ENCODE measurements at places on chromosomes 6 and 20.

DNA sequence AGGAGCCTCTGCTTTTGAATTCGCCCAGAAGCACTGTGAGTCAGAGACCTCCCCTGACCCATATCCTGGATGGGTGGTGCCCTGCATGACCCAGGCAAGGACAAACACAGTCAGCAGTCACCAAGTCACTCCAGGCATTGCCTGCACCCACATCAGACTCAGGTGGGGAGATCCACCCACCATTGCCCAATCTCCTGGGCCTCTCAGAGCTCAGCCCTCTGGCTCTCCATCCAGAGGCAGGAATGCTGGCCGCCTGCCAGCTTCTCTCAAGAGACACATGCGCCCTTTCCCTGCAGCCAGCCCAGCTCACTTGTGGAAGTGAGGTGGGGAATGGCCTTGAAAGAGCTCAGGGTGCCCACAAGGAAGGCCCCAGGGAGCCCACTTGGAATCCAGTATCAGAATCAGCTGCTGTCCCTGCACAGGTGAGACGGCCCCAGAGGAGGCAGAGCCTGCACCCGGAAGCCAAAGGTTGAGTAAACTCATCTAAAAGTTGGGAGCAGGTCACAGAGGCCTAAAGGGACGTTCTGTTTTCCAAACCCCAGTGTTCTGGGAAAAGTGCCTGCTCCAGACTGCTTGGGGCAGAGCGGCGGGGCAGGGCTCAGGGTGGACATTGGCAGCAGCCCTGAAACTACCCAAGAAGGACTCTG, 129.8 kb downstream of the PREX1 start:
- no peaks in the 10 kb centered on the region for H3K27me3 ChIP-seq
- H3K4me3 ChIP-seq = no peak overlapping the region
- H3K36me3 ChIP-seq = no peaks in the 10 kb centered on the region
- no peak overlapping the region for H3K27ac ChIP-seq
- DNase-seq = peak; percentile 98

- H3K4me1 ChIP-seq = no peaks in the 10 kb centered on the region
- H3K36me3 ChIP-seq = no peaks in the 10 kb centered on the region
- no peak overlapping the region for H3K4me3 ChIP-seq
- H3K27ac ChIP-seq = no peak overlapping the region
- H3K27me3 ChIP-seq = no peaks in the 10 kb centered on the region
Measured at GRCh38 chr6:152698692-152699091, 995 bp downstream of the MYCT1 start.

DNA sequence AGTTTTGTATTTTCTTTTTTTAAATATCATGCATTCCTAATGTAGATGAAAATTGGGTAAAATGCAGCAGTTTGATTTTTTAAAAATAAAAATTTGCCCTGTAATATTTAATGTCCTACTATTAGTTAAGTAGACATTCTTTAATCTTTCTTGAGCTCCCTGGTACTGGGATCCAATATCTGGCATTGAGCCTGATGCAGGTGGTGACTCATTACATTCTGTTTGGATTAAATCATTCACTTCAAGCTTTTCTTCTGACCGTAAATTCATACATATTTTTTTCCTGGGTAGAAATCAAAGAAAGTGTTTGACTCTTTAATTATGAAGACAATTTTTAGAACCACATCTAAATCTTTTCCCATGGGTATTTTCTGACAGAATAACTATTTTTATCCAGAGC, 768.8 kb upstream of the SLC35B3 start:
- peak; percentile 10 for DNase-seq
- H3K4me3 ChIP-seq = no peak overlapping the region
- no peaks in the 10 kb centered on the region for H3K36me3 ChIP-seq
- H3K4me1 ChIP-seq = no peaks in the 10 kb centered on the region
- no peak overlapping the region for H3K27ac ChIP-seq

DNA sequence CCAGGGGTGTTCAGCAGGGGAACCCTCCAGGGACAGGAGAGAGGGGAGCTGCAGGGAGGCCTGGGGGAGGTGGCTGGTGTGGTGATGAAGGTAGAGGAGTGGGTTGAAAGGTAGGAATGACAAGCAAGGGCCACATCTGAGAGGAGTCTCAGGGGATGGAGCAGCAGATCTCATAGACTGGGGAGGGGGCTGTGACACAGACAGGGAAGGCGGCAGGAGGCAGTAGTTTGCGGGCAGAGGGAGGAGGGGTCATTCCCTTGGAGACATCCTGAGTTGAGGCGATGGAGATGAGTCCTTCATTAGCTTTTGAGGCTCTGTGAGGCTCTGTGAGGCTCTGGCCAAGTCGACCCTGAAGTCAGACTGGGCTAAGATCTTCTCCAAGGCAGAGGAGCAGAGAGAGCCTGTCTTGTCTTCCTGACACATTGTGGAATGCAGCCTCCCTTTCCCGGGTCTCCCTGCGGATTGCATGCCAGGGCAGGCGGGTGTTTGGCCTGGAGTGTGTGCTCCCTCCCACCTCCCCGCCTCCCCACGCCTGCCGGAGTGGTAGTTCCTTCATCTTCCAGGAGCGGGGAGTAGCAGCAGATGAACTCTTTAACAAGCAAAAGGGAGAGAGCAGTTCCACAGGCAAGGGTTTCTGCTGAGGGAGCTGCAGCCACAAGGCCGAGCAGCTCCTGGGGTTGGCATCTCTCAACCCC, 34.3 kb upstream of the MLN start:
- H3K27me3 ChIP-seq = no peaks in the 10 kb centered on the region
- H3K4me1 ChIP-seq = peaks cover 39% of the 10 kb centered on the region
- no peaks in the 10 kb centered on the region for H3K36me3 ChIP-seq
- peak; percentile 24 for DNase-seq
- H3K4me3 ChIP-seq = no peak overlapping the region
- H3K27ac ChIP-seq = peak overlapping the region; percentile 3

DNA sequence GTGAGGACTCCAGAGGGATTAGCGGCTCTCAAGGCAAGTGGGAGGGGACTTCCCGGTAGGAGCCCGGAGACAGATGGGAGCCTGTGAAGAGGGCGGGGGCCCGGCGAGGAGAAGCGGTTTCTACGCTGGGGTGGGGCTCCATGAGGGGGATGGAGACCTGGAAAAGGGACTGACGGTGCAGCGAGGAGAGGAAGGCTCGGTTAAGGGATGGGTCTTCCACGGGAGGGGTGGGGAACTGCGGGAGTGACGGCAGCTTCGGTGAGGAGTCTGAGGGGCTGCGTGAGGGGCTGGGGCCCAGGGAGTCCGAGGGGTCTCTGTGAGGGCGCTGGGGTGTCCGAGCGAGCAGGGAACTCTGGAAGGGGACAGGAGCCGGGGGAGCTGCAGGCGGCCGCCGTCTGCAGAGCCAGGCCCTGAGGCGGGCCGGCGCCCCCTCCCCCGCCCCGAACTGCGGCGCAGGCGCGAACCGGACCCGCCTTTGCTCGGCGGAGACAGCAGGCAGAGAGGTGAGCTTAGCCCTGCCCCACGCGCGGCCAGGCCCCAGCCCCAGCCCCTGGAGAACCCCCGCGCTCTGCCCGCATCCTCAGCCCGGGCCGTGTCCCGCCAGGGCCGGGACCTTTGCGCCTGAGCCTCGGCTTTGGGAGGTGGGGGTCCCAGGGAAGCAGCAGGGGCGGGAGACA, at the start of gene NRSN2:
TSS of gene NRSN2 (plus strand) at position 472 of the 677 bp plus-strand sequence. CDS start 2,533 bp downstream, outside the sequence.
- peaks cover 4% of the 10 kb centered on the region for H3K36me3 ChIP-seq
- peak within 1 kb of the TSS; percentile 74 for H3K4me3 ChIP-seq
- peak within 1 kb of the TSS; percentile 72 for H3K27ac ChIP-seq
- H3K4me1 ChIP-seq = peaks cover 6% of the 10 kb centered on the region
- DNase-seq = peak; percentile 60
- no peaks in the 10 kb centered on the region for H3K27me3 ChIP-seq

DNA sequence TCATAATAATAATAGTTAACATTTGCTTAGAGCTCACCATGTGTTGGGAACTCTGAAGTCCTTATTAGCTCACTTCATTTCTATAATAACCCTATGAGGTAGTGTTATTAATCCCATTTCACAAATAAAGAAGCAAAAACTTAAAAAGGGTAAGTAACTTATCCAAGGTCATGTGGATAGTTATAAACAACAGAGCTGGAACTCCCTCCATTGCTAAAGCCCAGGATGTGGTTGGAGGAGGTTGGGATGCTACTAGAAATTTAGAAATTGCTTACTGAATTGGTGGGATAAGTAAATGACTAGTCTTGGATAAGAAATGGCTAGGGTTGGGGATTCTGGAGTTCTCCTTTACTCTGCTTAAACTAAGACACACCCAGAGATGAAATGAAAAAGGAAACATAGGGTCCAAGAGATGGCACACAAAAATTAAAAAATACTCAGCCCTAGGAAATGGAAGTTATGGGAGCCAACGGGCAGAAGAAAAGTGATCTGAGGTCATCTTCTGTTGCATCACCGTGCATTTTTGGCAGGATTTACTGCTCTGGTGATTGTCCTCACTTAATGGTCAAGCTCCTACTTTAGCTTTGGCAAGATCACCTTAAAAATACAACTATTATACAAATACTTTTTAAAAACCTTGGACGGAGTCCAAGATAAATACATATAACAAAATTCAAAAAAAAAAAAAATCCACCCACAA, 7.7 kb upstream of the CLIC5 start:
- DNase-seq = no peak
- H3K4me1 ChIP-seq = no peaks in the 10 kb centered on the region
- no peak overlapping the region for H3K4me3 ChIP-seq
- H3K27ac ChIP-seq = no peak overlapping the region
- H3K36me3 ChIP-seq = no peaks in the 10 kb centered on the region

DNA sequence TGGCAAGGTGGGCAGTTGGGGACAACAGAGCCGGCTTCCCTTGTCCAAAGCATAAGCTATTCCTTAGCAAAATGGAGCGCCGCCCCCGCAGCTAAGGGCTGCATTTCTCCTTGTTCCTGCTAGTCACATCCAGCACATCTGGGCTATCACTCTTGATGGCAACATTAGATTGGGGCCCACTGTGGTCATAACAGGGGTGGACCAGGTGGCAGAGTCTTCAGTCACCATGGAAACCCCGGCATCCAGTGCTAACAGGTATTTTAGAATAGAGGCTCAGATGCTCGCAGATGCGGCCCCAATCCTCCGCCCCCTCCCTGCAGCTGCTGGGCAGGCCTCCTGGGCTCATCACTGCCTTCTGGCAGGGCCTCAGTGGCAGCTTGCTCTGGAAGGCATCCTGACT, 168.2 kb upstream of the PROKR2 start:
- no peaks in the 10 kb centered on the region for H3K4me1 ChIP-seq
- H3K27me3 ChIP-seq = no peaks in the 10 kb centered on the region
- no peak overlapping the region for H3K4me3 ChIP-seq
- no peaks in the 10 kb centered on the region for H3K36me3 ChIP-seq
- no peak for DNase-seq

- no peaks in the 10 kb centered on the region for H3K36me3 ChIP-seq
- no peaks in the 10 kb centered on the region for H3K4me1 ChIP-seq
Measured at GRCh38 chr6:131900231-131900630, 50.9 kb downstream of the CCN2 start.

DNA sequence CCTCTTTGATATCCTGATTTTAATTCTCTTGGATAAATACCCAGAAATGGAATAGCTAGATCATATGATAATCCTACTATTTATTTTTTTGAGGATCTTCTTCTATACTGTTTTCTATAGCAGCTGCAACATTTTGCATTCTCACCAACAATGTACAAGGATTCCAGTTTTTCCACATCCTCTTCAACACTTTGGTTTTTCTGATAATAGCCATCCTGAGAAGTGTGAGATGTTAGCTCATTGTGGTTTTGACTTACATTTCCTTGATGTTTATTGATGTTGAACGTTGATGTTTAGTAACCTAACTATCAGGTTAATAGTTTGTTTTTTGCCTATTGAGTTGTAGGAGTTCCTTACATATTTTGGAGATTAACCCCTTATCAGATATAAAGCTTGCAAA, 217.3 kb downstream of the LRFN2 start:
- no peak for DNase-seq
- no peaks in the 10 kb centered on the region for H3K36me3 ChIP-seq
- no peaks in the 10 kb centered on the region for H3K4me1 ChIP-seq
- no peaks in the 10 kb centered on the region for H3K27me3 ChIP-seq
- no peak overlapping the region for H3K4me3 ChIP-seq

- DNase-seq = no peak
- H3K27ac ChIP-seq = no peak overlapping the region
- H3K27me3 ChIP-seq = peaks cover 17% of the 10 kb centered on the region
- peaks cover 12% of the 10 kb centered on the region for H3K4me1 ChIP-seq
- H3K4me3 ChIP-seq = no peak overlapping the region
- no peaks in the 10 kb centered on the region for H3K36me3 ChIP-seq
Measured at GRCh38 chr6:106516616-106517015, 112.7 kb downstream of the RTN4IP1 start.

DNA sequence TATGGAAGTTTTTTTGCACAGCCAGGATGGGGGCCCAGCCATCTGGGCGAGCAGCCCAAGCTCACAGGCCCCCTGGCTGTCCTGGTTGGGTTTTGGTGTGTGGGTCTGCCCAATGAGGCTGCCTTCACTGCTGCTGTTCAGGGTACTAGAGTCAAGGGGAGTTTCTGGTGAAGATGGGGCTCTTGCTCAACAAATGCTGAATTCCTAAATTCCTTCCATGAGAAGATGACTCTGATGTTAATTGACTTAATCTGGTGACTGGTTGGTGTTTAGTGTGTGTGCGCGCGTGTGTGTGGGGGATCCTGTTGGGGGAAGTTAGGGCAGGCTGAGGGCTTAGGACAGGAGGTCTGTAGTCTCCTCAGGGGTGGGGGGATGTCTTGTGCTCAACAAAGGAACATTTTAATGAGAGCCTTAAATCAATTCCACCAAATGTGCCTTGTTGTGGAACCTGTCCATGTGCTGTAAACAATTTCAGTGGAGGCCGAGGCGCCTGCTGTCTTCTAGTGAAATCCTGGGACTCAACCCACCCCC, 1.9 kb downstream of the PTK7 start:
- H3K27ac ChIP-seq = peak overlapping the region; percentile 82
- DNase-seq = no peak
- H3K4me3 ChIP-seq = peak overlapping the region; percentile 98
- peaks cover 24% of the 10 kb centered on the region for H3K36me3 ChIP-seq

DNA sequence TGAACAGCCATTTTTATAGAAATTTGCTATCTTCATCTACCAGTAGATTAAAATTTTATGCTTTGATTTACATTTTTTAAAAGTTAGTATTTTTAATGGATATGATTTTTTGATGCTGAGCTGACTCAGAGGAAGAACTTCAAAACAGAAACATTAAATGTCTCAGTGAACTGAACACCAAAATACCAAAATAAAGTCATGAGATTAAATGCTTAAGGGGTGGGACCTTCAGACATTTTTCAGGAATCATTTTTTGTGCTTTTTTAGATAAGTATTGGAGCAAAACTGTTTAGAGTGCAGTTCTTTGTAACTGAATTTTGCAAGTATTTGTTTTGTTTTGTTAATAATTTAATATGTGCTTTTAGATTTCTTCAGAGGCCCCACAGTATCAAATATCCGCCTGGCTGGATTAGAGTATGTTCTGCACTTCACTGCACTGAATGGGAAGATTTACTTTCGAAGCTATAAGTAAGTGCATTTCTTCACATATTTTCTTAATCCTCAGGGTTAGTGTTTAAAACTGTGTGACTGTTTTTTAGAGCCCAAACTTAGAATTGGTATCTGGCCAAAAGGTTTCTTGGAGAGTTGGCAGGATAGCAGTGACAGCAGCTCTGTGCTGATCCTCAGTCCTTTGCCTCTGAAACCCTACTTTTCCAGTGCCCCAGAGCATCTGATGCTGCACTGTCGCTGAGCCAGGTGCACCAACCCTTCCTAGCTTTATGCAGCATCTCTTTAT, 33.7 kb downstream of the RPF2 start:
- H3K27me3 ChIP-seq = no peaks in the 10 kb centered on the region
- H3K4me3 ChIP-seq = no peak overlapping the region
- no peaks in the 10 kb centered on the region for H3K4me1 ChIP-seq
- H3K36me3 ChIP-seq = peaks cover 14% of the 10 kb centered on the region

GRCh38 chr6:52087498-52087999, at the start of gene PKHD1:
PKHD1 (minus strand) TSS chr6:52087613; CDS start chr6:52084933, 2,680 bp downstream.
- H3K27ac ChIP-seq = no peak within 1 kb of the TSS
- peak; percentile 47 for DNase-seq
- no peaks in the 10 kb centered on the region for H3K4me1 ChIP-seq
- no peaks in the 10 kb centered on the region for H3K27me3 ChIP-seq

- no peak for DNase-seq
- no peaks in the 10 kb centered on the region for H3K36me3 ChIP-seq
- no peak overlapping the region for H3K27ac ChIP-seq
- H3K4me1 ChIP-seq = no peaks in the 10 kb centered on the region
- no peak overlapping the region for H3K4me3 ChIP-seq
Measured at GRCh38 chr6:106789428-106790148, 160.2 kb downstream of the QRSL1 start.

Measured in trophoblast cell (in vitro differentiated cells and primary cell).